ENCODE measurements at places on chromosomes 7 and 10.

- no peak for DNase-seq
Observed at GRCh38 chr10:80660736-80661135, 123.0 kb downstream of the SH2D4B start.

DNA sequence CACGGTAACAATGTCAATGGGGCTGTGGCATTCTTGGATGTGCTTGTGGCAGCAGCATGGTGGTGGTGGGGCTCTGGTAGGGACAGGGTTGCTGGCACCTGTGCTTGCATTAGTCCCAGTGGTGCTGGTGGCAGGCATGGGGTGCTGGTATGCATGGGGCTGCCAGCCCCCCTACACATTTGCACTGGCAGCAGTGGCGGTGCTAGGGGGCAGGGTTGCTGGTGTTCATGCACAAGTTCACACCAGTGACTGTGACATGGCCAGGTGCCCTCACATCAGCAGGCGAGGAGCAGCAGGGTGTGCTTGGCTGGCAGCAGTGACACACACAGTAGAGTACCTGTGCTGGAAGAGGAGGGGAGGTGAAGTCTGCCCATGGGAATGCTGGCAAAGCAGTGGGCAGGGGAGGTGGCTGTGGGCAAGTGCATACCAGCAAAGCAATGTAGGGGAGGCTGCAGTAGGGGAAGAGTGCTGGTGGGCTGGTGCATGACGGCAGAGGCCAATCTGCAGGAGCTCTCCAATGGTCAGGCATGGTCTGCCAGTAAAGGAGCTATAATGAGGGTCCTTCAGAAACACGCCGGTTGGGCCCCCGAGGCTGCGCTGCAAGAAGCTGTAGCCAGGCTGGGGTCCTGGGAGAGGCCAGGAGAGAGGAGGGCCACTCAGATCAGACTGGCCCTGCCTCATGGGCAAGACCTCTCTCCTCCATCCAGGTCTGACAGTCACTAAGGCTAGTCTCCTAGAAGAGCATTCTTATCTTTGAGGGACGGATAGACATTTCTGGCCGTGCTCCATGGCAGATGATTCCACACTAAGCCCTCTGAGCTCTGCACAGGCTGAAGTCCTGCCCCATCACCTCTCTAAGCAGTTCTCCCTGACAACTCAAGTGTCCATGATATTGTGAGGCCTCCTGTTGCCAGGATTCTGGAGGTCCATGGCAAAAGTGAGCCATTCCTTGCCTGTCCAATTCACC lies 406.4 kb downstream of the SEMA3D start:
- DNase-seq, result no peak

- no peak for DNase-seq
Observed at GRCh38 chr7:150969475-150969874, 8.6 kb downstream of the KCNH2 start.

DNA sequence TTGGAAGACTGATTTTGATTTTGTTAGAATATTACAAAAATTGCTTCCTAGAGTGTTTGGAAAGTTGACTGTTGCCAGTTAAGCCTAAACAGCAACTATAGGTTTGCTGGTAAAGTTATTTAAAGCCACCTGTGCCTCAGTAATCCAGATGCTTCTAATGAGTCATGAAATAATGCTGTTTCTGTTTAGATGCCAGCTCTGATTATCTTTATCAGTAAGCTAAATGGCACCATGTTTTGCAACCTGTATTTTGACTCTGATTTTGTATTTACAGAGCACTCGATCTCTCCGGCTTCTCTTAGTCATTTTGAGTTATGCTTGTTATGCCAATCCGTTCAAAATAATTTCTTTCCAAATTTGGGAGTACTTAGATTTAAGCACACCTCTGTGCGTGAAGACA lies 366.1 kb downstream of the EXOC4 start:
- no peak for DNase-seq

GRCh38 chr10:86749854-86750253 lies 6.6 kb upstream of the BMPR1A start:
- DNase-seq, result no peak

DNA sequence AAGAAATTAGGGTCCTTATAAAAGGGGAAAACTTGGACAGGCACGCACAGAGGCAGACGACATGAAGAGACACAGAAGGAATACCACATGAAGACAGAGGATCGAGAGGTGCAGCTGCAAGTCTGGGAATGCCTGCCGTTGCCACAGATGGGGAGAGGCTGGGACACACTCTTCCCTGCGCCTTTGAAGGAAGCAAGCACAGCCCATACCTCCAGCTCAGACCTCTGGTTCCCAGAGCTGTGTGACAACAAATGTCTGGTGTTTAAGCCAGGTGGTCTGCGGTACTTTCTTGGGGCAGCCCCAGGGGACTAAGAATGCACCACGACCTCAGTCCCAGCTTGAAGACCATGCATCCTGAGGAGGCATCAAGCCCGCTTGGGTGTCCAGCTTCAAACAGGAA lies 18.3 kb downstream of the INSIG1 start:
- DNase-seq, result no peak
